HFFc6 (cell line): ENCODE measurements at places on chromosomes 4 and X. TPM values are rescaled to one million over a fixed set of nuclear protein-coding genes. Genes with fewer than 3 reads are reported as not detected.
A peak's percentile ranks its signal among the peaks of the same experiment; 100 is the strongest.

The RIPPLY1 gene
- total RNA-seq, result not detected in 2 replicates

The RFC1 gene
- total RNA-seq, result 35.1 to 41.7 TPM (median 39.9 TPM) in 3 replicates

The BEND2 gene
- total RNA-seq, result not detected in 3 replicates

GRCh38 chrX:51456814-51457213 lies 39.6 kb downstream of the NUDT11 start:
- no peak overlapping the region for H3K4me3 ChIP-seq
- H3K4me1 ChIP-seq, result no peaks in the 10 kb centered on the region
- peaks cover 4% of the 10 kb centered on the region; the same call in 1 of the 2 replicates for H3K27me3 ChIP-seq
- H3K27ac ChIP-seq, result no peak overlapping the region

DNA sequence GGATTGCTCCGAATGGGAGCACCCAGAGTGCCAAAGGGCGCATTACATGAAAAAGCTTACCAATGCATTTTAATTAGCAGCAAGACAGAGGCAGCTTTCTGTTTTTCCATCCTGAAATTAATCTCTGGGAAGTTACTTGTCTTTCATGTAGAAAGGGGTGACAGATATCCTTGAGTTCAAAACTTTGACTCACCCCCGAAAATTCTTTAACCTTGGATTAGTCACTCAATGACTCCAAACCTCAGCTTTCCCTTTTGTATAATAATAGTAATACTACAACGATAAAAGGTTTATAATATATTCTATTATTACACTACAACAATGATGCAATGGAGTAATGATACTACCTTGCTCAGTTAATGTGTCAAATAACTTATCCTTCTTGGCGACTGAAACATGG lies 126.3 kb downstream of the ADAMTS3 start:
- H3K4me1 ChIP-seq, result peaks cover 15% of the 10 kb centered on the region
- H3K4me3 ChIP-seq, result no peak overlapping the region
- no peak for DNase-seq
- H3K36me3 ChIP-seq, result no peaks in the 10 kb centered on the region
- no peak overlapping the region for H3K27ac ChIP-seq
- H3K27me3 ChIP-seq, result peaks cover 3% of the 10 kb centered on the region; the same call in 1 of the 2 replicates

- H3K27me3 ChIP-seq, result no peaks in the 10 kb centered on the region; the same call in 1 of the 2 replicates
- H3K4me3 ChIP-seq, result no peak overlapping the region
- H3K27ac ChIP-seq, result no peak overlapping the region
- no peaks in the 10 kb centered on the region for H3K36me3 ChIP-seq
- no peak for DNase-seq
- no peaks in the 10 kb centered on the region for H3K4me1 ChIP-seq
These were observed 1.5 kb downstream of the ITM2A start for GRCh38 chrX:79365591-79365990.

DNA sequence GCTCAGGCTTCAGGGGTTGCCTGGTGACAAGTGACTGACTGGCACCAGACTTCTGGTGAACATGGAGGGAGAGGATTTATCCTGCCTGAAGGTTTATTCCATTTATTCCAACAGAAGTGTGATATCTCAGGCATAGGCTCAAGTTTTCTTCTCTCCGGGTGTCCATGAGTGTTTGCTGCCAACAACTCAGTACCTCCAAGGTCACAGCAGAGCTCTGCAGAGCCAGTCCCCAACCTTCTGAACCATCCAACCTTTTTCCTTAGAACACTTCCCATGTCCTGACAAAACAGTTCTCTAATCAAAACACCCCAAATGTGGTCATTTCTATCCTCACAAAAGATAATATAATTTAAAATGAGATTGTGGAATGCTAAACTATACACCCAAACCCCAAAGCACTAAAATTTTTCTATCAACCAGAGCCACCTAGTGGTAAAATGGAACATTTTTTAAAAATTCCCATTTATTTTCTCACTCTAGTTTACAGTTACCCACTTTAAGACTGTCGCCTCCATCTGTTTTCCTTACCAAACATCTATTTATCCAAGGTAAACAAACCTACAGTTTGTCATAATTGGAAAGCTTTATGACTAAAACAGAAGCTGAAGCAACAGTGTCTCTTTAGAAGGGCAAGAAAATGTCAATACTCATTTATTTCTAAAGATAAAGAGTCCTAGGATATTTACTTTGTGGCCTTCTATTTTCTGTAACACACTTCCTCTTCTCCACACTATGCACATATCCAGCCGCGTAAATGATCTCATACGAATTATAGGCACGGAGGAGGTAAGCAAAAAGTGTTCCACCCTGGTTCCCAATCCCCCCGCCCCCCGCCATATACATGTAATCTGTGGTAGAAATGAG lies 39.5 kb downstream of the TMEM154 start:
- no peak overlapping the region for H3K27ac ChIP-seq
- H3K27me3 ChIP-seq, result no peaks in the 10 kb centered on the region; the same call in 1 of the 2 replicates

DNA sequence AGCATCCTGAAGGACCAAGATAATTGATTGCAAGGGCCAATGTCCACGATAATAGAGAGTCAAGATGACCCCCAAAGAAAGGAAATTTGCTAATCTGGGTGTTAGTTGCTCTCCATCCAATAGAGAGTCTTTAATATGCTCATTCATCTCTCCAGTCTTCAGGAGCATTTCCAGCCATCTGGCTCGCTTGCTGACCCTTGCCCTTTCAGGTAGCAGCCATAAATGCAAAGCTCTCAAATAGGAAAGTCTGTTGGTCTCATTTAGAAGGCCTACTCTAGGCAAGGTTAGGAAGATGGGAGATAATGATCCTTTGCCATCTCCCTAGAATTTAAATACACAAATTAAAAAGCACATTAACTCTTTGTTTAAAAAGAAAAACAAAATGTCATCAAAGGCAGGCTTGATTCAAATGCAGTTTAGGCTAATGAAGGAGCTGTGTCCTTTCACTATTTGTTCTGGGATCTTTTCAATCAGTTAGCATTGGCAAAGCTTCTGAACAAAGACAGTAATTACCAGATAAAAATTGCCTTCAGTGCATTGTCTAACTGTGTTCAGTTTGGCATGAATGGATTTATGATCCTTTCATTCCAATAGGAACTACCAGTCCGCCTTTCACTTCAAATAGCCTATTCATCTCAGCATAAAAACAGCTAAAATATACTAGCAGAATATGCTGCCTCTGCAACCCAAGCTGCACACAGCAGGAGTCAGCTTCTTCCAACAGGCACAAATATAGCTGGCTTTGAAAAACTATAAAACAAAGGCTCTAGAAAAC lies 49.6 kb upstream of the ATXN3L start:
- no peak overlapping the region for H3K4me3 ChIP-seq
- H3K27ac ChIP-seq, result no peak overlapping the region
- peaks cover 2% of the 10 kb centered on the region for H3K27me3 ChIP-seq
- no peaks in the 10 kb centered on the region; the same call in 1 of the 2 replicates for H3K36me3 ChIP-seq

DNA sequence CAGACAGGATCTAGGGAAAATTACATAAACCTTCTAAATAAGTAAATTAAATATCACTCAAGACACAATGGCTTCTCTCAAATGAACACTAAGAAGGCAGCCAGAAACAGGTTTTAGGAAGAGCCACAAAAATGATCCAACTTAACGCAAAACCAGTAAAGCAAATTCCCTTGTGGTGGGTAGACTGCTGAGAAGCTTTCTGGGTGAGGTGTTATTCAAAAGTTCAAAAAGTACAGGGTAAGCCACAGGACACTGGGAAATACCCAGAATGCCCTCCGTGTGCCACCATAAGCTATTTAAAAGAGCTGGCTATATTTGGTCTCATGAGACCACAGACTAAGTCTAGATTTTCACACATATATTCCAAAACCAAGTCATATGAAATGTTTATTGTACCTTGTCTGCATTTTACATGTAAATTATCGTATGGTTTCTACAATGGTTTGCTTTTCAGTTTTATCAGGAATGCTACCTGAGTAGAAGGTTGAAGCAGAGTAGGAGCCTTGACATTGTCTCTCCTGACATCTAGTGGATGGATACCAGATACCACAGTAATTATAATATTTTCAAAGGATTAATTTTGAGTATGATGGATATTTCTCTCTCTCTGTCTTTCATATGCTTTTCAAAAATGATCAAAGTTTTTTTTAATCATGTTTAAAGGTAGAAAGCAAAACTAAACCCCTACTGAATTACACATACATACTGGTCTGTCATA lies 109.3 kb upstream of the KLHL13 start:
- DNase-seq, result no peak

GRCh38 chrX:57822398-57822797 lies 87.9 kb downstream of the ZXDA start:
- no peaks in the 10 kb centered on the region for H3K36me3 ChIP-seq
- peaks cover 7% of the 10 kb centered on the region for H3K4me1 ChIP-seq
- H3K27me3 ChIP-seq, result peaks cover 3% of the 10 kb centered on the region; the same call in 1 of the 2 replicates
- peak overlapping the region; percentile 64; the same call in 1 of the 2 replicates for H3K4me3 ChIP-seq
- DNase-seq, result no peak

- no peaks in the 10 kb centered on the region for H3K27me3 ChIP-seq
- H3K4me1 ChIP-seq, result no peaks in the 10 kb centered on the region
- H3K27ac ChIP-seq, result no peak overlapping the region
- peaks cover 5% of the 10 kb centered on the region; the same call in 1 of the 2 replicates for H3K36me3 ChIP-seq
These were observed 1688.0 kb upstream of the AGA start for GRCh38 chr4:179130122-179130714.

DNA sequence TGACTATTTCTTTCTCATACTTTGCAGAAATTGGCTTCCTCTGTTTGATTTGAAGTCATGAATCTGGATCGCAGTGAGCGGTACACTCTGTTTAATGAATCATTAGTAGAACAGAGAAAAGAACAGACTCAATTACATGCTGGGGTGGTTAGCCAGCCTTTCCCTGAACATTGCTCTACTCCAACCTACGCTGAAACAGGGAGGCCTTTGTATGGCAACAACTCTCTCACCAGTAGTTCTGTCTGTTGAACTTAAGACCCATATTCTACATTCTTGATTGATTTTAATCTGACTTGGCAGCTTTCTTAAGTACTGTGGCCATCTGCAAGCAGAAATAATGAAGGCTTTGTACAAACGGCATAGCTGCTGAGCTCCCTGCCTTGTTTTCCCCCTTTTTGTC lies 19.0 kb upstream of the AP1S2 start:
- H3K27ac ChIP-seq, result no peak overlapping the region
- peaks cover 10% of the 10 kb centered on the region for H3K27me3 ChIP-seq
- no peaks in the 10 kb centered on the region for H3K36me3 ChIP-seq

GRCh38 chrX:151753313-151754046 lies 18.9 kb downstream of the CNGA2 start:
- H3K4me3 ChIP-seq, result no peak overlapping the region
- no peak for DNase-seq
- H3K27me3 ChIP-seq, result peaks cover 2% of the 10 kb centered on the region; the same call in 1 of the 2 replicates
- no peaks in the 10 kb centered on the region for H3K36me3 ChIP-seq
- no peaks in the 10 kb centered on the region; the same call in 1 of the 2 replicates for H3K4me1 ChIP-seq

DNA sequence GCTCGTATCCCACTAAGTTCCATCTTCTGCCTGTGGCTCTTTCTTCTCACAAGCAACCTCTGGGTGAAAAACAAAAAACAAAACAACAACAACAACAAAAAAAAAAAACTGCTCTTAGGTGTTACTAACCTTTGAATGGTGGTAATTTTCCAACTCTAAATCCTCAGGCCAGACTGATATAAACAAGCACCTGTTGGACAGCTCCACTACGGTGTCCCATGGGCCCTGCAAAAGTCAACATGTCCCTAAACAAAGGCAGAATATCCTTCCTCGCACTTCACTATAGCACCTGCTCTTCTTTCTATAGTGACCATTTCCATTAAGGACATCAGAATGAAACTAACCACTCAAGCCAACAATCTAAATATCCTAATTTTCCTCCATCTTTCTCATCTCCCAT lies 54.6 kb upstream of the PARM1 start:
- H3K27ac ChIP-seq, result no peak overlapping the region
- H3K4me3 ChIP-seq, result no peak overlapping the region
- H3K36me3 ChIP-seq, result no peaks in the 10 kb centered on the region
- H3K4me1 ChIP-seq, result peaks cover 3% of the 10 kb centered on the region; the same call in 1 of the 2 replicates

DNA sequence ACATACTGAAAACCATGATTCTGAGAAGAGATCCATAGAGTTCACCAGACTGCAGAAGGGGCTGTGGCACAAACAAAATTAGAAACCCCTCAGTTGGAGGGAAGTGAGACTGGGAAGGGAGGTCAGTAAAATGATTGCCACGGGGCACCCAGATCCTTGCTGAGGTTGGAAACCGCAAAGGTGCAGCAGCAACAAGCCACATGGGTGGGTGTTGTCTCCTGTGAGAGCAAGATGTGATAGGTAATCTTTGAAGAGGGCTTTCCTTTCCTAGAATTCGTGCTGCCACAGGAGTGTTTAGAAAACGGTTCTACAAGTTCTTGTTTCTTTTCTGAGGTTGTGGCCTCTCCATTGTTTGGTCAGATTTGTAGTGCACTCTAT lies 85.5 kb downstream of the NFKB1 start:
- DNase-seq, result no peak
- no peaks in the 10 kb centered on the region for H3K27me3 ChIP-seq

DNA sequence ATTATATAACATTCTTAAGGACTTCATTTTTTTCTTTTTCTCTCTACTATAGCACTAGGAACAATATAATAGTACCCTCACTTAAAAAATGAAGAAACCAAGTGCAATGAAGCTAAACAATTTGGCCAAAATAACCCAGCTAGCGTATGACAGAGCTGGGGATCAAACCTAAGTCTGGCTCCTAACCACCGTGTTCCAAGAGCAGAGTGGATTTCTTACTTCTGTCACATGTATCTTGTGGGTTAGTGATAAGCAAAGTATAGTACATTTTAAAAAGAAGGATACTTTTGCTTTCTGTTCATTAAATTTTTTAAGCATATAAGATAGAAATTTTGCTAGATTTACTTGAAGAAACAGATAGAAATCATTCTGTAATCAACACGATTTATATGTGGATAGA lies 11.5 kb downstream of the LIMCH1 start:
- H3K4me3 ChIP-seq, result no peak overlapping the region; the same call in 1 of the 2 replicates
- DNase-seq, result no peak
- H3K36me3 ChIP-seq, result peaks cover 28% of the 10 kb centered on the region; the same call in 1 of the 2 replicates
